ENCODE measurements at places on chromosomes 2 and 18. TPM values are rescaled to one million over a fixed set of nuclear protein-coding genes. Genes with fewer than 3 reads are reported as not detected.

TEKT4 gene
- not detected for total RNA-seq

CDCA7 gene
- 60.7 TPM for total RNA-seq

NYAP2 gene
- not detected for total RNA-seq

EPB41L3 gene
- not detected for total RNA-seq

CENPA gene
- 17.9 TPM for total RNA-seq

IL36A gene
- total RNA-seq, result not detected

GCG gene
- not detected for total RNA-seq

GKN1 gene
- total RNA-seq, result not detected

UGT1A5 gene
- total RNA-seq, result not detected

DSG2 gene
- 65.5 TPM for total RNA-seq

LTBP1 gene
- total RNA-seq, result 8.7 TPM

BOLL gene
- total RNA-seq, result not detected

SNRNP200 gene
- 33.1 TPM for total RNA-seq

CABYR gene
- total RNA-seq, result 9.5 TPM

GALNT13 gene
- not detected for total RNA-seq

TNS1 gene
- total RNA-seq, result 9.8 TPM

NPAS2 gene
- 4.0 TPM for total RNA-seq

GRCh38 chr2:215839816-215840215 lies 173.5 kb downstream of the MREG start:
- no peak for DNase-seq

DNA sequence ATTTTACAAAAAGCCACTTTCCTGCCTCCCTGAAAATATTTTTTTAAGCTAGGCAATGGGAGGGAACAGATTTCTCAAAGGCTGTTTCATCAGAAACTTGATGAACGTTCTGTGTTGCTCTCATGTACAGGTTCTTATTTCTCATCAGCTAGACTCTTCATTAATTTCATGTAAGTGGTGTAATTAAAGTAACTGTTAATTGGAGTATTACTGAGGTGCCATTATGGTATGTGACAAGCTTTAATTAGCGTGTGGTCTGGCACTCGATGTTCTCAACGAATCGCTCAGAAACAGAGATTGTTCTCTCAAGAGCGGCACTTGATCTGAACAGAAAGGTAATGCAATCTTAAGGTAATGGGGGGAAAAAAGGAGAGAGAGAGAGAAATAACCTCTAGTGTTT lies 81.9 kb upstream of the MYCN start:
- DNase-seq, result no peak

- DNase-seq, result no peak
Observed at GRCh38 chr18:77106331-77106730, 26.3 kb downstream of the MBP start.

DNA sequence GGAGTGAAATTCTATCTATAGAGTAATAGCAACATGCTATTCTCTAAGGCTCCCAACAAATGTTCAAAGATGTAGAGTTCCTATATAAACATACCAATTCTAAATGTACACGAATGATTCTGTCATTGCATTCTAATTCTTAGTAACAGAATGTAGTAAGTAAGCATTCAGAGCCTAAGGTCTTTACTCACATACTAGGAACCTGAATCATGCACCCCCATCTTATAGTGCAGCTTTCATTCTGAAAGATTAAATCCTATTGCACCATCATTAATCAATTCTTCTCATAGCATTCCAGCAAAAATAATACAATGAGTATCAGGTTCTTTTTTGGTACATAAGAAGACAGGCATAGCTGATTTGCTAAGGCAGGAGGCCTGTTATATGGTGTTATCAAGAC lies 230.0 kb downstream of the NCKAP5 start:
- no peak for DNase-seq

GRCh38 chr18:46555724-46556123 lies 101.3 kb downstream of the LOXHD1 start:
- DNase-seq, result no peak

- DNase-seq, result no peak
Observed at GRCh38 chr2:88036182-88036581, 19.4 kb downstream of the KRCC1 start.

- DNase-seq, result no peak
Observed at GRCh38 chr2:141906678-141907077, 224.1 kb downstream of the LRP1B start.

DNA sequence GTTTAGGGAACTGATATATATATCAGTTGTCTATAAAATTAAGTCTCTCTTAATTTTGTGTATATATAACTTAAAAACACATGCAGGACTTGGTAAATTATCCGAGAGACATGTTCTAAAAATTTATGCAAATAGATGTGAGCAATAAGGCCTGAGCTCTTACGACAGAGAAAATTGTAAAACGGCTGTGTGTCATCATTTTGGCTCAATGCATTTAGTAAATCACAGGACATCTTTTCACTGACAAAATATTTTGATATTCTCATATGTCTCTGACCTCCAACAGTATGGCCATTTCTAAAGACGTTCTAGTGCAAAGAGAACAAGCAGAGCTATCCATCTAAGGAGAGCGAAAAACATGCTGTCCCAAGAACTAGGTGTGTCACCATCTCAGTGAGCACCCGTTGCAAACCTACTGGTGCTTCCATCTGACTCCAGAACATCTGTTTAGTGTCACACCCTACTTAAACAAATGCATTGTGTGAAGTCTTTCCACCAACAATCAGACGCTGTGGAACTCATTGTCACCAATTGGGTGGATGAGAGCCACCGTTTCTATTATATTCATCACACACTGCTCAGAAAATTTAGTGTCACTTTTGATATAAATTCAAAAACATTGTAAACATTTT lies 108.0 kb downstream of the ARHGAP15 start:
- no peak for DNase-seq

GRCh38 chr2:217959723-217960122 lies 43.1 kb downstream of the TNS1 start:
- DNase-seq, result no peak

- DNase-seq, result no peak
Observed at GRCh38 chr2:183428881-183429280, 304.6 kb downstream of the NUP35 start.

- no peak for DNase-seq
Observed at GRCh38 chr2:190182071-190182524, 119.6 kb upstream of the MSTN start.

- no peak for DNase-seq
Observed at GRCh38 chr2:111054791-111055691, 65.7 kb upstream of the BCL2L11 start.

- no peak for DNase-seq
Observed at GRCh38 chr18:60563082-60563481, 190.5 kb upstream of the MC4R start.

GRCh38 chr2:177983183-177983788 lies 89.3 kb downstream of the PDE11A start:
- peak; percentile 43 for DNase-seq

DNA sequence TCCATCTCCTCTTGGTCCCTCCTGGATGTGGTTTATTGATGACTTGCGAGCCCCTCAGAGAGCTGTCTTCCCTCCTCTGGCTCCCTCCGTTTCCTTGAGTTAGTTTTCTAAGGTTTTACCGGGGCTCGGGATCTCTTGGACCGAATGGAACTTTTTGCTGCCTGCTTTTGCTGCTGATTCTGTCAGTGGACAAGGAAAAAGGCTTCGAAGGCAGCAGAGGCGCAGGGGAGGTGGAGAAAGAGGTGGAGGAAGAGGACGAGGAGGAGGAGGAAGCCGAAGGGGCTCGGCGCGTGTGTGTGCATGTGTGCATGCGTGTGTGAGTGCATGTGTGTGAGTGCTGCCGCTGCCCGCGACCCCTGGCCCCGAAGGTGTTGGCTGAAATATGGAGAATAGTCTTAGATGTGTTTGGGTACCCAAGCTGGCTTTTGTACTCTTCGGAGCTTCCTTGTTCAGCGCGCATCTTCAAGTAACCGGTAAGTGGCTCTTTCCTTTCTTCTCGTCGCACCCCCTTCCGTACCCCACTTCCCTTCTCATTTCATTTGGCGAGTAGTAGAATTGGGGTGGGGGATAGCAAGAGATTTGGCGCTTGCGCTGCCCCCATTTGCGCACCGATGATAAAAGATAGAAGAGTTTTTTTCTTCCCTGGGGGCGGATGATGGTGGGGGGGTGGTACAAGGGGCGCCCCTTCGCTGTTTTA lies 557 bp downstream of the DCC start:
- DNase-seq, result no peak

DNA sequence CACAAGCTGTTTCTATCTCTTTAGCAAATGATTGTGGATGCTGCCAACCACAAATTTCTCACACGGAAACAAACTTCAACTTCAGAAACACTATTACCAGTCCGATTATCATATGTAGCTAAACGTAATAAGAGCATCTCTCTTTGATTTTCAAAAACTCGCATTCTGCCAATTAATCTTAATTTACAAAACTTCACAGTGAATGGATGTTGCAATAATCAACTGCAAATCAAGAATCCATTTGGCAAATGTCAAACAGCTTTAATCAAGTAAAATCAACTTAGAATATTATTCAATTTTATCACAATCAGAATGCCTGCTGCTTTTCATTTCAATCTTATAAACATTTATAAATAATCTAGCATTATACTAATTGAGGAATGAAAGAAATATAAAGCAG lies 54.2 kb downstream of the DTNB start:
- DNase-seq, result no peak

DNA sequence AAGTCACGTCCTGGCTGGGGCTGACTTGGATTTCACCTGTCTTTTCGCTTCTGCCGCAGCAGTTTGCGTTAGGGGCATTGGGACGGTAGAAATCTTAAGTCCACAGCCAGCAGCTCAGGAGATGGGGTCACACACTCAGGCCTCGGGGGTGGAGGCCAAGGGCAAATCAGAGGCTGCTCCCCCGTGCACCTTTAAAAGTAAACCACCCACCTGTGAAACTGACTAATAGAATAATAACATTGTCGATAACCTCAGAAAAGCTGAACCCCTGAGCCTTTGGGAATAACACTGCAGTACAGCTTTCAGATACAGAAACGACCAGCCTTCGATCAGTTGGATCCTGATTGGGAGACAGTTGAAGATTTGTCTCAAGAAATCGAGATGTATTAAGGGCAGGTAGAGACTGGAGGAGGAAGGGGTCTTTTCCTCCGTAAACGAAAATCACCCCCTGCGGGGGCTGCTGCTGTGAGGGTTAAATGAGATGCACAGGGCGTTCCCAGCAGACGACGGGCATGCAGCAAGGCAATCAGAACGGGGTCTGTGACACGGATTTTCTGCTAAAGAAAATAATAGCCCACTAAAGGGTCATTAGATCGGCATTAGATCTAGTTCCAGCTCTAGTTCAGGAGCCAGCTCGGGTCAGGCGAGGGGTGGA lies 16.4 kb upstream of the NFATC1 start:
- no peak for DNase-seq

- DNase-seq, result no peak
Observed at GRCh38 chr2:153432381-153432780, 46.2 kb downstream of the RPRM start.

GRCh38 chr2:113025737-113026136 lies 20.5 kb downstream of the IL36A start:
- DNase-seq, result no peak

DNA sequence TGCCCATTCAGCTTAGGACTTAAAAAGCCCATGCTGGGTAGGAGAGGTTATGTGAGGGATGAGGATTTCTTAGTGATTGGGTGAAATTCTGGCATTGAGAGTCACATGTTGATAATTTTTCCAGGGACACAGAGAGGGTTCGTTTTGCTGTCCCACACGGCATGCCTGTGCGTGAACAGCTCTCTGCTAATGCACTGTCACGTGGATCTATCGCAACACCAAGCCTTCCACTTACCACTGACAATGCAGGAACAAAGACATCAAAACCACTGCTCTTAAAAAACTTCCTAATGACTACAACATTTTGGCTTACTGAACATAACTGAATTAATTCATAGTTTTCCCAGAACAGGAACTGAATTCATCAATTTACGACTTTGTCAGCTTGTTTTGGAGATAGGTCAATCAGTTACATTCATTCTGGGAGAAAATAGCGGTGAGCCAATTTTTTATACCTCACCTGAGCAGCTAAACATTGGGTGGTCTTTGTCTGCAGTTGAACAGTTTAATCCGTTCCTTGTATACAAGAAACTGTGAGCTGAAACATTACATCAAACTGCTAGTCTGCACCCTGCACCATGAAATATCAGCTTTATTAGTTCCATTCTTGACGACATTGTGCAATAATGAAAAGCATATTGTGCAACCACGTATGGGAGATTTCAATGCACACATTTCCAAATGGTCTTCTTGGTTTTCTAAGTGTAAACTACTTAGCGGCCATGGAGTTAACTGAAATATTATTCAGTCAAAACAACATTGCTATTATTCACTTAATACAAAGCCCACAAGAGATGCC lies 127.1 kb downstream of the LPIN1 start:
- peak; percentile 10 for DNase-seq

DNA sequence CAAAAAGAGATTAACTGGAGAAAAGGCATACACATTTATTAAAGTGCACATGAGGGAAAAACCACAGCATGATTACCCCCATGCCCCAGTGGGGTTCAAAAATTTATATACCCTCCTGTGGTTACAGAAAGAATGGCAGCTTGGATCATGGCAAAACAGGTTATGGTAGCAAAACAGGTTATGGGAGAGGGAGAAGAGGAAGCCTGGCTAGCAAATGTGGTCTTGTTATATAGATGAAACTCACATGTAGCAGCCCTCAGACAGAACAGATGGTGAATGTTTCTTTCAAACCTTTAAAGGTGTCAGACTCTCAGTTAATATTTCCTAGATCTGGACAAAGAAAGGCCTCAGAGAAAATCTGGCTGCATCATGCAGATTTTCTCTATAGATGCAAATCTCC lies 178.2 kb upstream of the ZC3H15 start:
- DNase-seq, result no peak

GRCh38 chr2:140975237-140975636 lies 1155.6 kb downstream of the LRP1B start:
- no peak for DNase-seq

DNA sequence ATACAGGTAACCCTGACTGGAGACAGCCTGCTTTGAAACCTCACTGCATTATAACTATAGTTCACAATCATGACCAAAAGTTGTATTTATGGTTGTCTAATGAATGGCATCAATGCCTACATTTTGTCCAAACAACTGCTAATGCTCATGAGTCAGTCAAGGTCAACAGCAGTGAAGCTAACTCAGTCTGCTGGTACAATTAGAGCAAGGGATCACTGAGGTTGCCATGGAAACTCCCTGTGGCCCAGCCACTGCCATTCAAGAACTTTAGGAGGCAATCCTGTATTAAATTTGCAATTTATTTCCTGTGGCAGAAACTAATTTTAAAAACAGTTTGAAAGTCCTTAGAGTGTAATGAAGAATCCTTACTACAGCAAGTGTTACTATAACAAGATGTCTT lies 185.1 kb upstream of the SMAD7 start:
- no peak for DNase-seq

- DNase-seq, result no peak
Observed at GRCh38 chr2:223528036-223528435, 74.1 kb downstream of the SCG2 start.

DNA sequence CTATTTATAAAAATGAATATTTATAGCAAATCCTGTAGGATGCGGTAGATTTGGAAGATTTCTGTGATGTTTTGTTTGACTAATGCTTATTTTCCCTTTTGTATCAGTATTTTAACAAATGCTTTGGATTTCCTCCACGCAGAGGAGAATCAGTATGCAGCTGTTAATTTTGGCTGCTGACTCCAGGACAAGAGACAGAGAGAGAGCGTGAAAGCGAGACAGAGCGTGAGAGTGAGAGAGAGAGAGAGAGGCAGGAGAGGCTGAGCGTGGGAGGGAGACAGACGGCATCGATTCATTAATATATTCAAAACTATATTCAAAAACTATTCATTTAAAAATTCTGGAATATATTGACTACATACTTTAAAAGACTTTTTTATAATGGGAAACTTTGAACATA lies 62.5 kb downstream of the RRM2 start:
- DNase-seq, result no peak

GRCh38 chr18:55095584-55095983 lies 136.3 kb upstream of the CCDC68 start:
- DNase-seq, result no peak

- DNase-seq, result peak; percentile 50
Observed at GRCh38 chr18:47772374-47773248, 157.8 kb downstream of the SMAD2 start.
